ENCODE measurements at places on chromosomes 13 and 19.

GRCh38 chr13:48403913-48404312 is 9.0 kb downstream of the LPAR6 start:
- no peak for DNase-seq

DNA sequence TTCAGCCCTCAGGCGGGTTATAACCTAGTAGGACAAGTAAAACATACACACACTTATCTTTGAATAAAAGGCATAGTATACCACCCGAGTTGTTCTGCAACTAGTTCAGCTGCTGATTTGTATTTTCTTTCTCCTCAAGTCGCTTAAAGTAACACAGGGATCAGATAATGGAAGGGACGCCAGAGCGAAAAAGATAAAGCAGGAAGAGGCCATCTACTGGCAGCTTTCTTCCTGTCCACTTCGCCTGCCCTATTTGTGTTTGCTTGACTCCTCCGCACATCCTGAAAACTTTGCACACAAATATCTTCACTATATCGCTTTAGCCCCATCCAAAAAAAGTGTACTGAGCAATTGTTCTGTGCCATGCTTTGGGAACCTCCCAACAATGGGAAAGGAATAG is 238.0 kb upstream of the SOX21 start:
- DNase-seq: no peak

GRCh38 chr13:77774181-77774580 is 76.7 kb downstream of the SLAIN1 start:
- no peak for DNase-seq

DNA sequence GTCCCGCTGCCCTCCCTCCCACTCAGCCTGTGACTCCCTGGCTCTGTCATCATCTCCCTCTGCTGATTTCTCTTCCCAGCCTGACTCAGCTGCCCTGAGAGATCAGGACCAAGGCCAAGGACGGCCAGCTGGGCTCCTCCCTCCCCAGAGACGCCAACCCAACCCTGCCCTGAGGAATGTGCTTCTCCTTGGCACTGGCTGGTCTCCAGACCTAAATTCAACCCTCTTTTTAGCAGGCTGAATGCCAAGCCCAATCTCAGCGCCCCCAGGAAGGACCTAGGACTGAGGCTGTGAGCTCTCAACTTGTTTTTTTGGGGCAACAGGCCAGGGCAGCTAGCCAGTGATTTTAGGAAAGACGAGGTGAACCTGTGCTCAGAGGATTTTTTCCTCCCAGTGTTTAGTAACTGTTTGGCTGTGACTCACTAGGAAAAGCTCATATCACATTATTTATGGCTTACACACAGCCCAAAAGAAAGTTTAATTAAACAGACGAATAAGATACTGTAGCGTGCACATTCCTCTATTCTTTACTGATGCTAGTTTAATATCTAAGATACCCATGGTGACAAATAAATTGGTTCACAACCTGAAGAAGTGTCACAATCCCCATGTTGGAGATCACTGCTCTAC is 7.4 kb upstream of the IGFL1 start:
- no peak for DNase-seq

- DNase-seq: no peak
Observed at GRCh38 chr19:56946159-56946558, 105.6 kb upstream of the PEG3 start.

- no peak for DNase-seq
Observed at GRCh38 chr13:92362717-92363116, 863.9 kb upstream of the GPC6 start.

- peak; percentile 21 for DNase-seq
Observed at GRCh38 chr19:16441661-16442162, 30.1 kb downstream of the EPS15L1 start.

GRCh38 chr13:106498571-106498970 is 36.9 kb downstream of the EFNB2 start:
- no peak for DNase-seq

DNA sequence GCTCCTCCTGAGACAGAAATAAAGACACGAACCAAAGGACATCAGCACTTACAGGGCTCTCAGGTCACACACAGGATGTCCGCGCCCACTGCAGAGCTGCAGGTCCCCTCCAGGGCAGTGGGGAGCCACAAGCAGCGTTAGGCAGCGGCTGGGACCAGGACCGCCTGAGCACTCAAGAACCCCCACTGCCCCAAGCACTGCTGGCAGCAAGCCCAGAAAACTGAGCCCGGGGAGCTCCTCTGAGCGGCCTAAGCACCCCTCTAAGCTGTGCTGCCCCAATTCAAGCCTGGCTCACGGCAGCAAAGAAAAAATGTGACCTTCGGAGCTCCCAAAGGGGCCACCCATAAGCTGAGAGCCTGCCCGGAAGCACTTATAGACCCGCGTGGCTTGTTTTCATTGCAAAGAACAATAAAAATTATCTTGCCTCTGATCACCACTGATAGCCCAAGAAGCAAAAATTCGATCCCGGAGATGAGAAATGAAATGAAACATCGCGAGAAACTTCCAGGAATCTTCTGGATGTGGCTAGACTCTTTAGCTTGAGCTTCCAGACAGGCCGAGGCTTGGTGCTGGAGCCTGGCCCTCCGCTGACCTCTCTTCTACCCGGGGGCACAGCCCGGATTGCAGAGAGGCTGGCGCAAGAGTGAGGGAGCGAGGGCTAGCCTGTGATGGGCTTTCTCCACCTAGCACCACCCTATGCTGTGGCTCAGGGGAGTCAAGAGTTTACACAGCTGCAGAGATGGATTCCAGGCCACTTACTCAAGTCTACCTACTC is 6.3 kb downstream of the DPP9 start:
- DNase-seq: no peak

DNA sequence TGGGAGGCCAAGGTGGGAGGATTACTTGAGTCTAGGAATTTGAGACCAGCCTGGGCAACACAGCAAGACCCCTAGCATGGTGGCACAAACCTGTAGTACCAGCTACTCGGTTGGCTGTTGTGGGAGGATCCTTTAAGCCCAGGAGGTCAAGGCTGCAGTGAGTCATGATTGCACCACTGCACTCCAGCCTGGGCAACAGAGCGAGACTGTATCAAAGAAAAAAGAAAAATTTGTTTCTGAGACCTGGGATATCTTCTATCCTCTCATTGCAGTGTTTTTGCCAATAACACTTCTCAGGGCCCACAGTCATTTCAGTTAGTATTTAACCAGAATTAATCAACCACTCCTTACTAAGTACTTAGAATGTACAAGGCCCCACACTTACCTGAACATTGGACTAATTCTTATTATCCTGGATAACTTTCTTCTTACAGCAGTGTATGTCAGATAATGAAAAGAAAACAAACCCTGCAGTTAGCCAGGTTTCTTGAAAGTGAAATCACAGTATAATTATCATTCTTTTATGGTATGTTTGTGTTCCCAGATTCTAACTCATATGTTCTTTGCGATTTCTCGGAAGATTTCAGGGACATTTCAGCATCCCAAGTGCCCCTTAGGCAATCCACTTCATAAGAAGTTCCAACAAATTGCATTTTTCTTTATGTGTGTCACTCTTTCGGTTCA is 75.6 kb upstream of the KLF5 start:
- DNase-seq: no peak

DNA sequence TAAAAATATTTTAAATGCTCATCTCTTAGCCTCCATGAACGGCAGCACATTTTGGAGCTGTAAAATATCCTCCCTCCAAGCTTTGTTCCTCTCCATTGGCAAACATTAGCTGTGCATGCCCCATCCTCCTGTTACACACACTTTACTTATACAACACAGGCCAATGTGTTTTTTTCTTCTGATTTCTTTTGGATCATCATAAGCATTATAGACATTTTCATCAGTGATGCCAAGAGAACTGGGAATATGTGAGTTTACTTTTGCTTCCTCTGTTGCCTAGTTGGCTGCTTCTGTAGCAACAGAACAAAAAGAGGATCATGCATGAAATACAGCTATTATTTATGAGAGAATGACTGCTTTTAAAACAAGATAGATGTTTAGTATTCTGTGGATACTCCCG is 142.6 kb downstream of the PCDH9 start:
- DNase-seq: no peak

DNA sequence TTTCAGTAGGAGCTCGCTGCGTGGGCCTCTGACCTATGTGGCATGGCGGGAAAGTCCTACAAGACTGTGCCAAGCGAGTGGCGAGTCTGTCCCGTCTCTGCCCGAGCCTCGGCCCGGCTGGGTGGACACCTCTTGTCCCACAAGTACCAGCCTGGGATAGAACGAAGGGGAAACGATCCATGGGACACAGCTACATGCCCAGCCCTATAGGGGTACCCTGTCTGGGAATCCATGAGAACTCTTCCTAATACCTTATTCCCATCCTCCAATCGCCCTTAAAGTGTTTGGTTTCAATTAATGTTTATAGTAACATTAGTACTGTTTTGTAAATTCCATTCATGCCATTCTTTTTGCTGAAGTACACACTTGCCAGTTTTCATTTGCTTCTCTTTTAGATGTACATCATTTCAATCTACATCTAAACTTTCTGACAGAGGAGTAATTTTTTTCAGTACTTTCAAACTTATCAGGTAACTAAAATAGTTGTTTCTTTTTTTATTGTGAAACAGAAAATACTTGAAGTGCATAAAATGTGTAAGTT is 667 bp upstream of the ZNF790 start:
- DNase-seq: no peak

Measured in activated T-cell treated with anti-CD3 and anti-CD28 coated beads for 48 hours (primary cell).